ENCODE measurements at places on chromosomes 12 and 14.
A peak's percentile ranks its signal among the peaks of the same experiment; 100 is the strongest.

- no peak for DNase-seq
Measured at GRCh38 chr14:100652744-100653143, 65.5 kb upstream of the BEGAIN start.

DNA sequence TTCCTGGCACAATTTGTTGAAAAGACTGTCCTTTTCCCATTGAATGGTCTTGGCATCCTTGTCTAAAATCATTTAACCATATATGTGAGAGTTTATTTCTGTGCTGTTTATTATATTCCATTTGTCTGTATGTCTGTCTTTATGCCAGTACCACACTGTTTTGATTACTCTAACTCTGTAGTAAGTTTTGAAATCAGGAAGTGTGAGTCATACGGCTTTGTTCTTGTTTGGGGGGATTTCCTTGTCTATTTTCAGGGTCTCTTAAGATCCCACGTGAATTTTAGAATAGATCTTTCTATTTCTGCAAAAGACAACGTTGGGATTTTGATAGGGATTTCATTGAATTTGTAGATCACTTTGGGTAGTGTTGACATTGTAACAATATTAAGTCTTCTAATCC, 88.5 kb downstream of the MYRFL start:
- DNase-seq: no peak

- DNase-seq: peak; percentile 5
Measured at GRCh38 chr12:102879144-102879763, 37.8 kb downstream of the PAH start.

GRCh38 chr14:61493239-61493638, 171.9 kb downstream of the PRKCH start:
- no peak for DNase-seq

DNA sequence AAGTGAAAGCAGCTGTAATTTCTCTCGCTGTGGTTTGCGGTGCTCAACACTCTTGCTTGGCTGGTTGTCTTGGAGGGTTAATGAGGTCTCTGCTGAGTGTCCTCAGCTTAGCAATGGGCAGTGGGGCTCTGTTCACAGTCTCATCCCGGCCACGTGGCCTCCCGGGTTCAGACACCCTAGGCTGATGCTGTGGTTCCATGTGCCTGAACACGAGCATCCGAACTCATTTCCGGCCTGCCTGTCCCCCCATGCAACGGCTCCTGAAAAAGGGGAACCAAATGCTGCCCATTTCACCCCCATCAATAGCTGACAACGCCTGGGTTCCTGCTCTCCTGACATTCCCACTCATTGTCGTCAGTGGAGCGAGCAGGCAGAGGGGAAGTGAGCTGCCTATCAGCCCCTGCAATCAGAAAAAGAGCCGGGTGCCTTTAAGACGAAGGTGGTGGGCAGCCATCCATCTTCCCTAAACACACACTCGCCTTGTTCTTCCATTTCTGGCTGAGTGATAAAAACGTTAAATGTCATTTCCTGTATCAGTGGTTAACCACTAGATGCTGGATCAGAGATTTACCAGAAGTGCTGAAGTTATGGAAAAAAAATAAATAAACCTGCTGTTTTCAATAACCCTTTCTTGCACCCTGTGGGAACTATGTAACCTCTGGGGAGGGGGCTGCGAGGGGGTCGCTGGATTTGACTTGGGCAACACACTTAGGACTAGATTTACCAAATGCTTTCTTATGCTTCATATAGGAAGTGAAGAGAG, 60.3 kb upstream of the BCL2L14 start:
- peak; percentile 76 for DNase-seq

- DNase-seq: no peak
Measured at GRCh38 chr12:124509676-124510300, 57.6 kb downstream of the NCOR2 start.

DNA sequence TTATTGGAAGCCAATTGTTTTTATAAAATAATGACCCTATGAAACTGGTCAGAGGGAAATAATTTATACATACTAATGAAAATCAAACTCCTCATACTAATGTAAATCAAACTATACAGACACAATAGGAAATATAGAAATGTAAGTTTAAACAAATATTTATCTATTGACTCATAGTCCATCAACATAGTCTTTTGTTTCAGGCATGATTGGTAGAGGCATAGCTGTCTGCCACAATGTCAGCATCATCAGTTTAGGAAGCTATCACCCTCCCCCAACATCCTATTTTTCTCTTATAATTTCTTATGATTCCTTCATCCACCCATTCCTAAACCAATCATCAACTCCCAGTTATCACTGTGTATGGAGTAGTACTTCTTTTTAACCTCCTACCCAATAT, 117.7 kb downstream of the SLC38A6 start:
- DNase-seq: no peak

GRCh38 chr12:32727237-32727636, 28.5 kb downstream of the YARS2 start:
- DNase-seq: no peak

- DNase-seq: no peak
Measured at GRCh38 chr14:101873991-101874390, 90.4 kb upstream of the DYNC1H1 start.

DNA sequence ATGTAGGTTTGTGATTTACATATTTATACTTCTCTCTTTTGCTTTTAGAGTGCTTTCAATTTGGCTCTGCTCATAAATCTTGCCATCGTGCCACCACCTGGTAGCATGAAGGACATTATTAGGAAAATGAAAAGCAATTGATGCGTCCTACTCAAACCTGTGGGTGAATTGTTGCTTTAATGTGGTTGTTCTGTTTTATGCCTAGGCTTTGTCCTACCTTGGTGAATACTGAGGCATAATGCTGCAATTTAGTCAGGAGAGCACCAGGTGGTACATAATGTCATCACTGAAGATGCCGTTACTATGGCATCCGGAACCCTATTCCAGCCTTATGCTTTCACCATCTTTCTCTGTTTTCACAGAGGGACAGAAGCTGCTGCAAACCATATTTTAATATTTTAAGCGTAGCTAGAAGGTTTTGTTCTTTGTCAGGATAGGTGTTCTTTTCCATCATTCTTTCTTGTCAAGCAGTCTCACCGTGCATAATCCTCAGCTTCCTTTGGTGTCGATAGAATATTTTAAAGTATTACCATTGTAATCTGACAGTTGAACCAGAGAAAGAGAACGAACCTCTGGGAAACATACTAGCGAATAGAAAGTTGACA, 68.5 kb upstream of the PKP2 start:
- DNase-seq: no peak

DNA sequence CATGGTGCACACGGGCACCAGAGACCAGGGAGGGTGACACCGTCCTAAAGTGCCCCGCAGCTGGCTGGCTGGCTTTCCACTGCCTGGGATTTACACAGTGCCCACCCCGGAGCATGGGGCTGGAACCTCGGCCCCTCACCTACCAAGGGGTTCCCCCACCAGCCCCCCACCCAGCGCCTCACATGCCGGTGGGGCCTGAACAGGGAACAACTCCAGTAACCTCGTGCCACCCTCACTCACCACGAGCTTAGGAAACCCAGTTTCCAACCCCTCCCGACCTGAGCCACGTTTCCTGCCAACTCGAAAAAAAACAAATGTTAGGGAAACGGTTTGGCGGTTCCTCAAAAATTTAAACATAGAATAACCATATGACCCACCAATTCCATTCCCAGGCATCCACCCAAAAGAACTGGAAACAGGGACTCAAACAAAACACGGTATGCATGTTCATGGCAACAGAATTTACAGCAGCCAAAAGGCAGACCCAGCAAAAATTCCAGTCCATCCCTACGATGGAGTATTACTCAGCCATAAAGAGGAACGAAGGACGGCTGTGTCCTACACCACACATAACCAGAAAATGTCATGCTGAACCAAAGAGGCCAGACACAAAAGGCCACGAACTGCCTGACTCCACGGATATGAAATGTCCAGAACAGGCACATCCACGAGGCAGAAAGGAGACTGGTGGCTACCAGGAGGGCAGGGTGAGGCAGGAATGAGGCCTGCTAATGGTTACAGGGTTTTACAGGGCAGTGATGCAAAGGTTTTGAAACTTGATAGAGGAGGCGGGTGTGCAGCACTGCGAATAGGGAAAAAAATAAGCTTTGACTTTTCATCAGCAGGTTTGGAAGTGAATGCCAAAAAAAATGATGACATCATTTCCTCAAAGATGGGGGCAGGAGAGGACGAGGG, 68.9 kb downstream of the NCOR2 start:
- DNase-seq: no peak

DNA sequence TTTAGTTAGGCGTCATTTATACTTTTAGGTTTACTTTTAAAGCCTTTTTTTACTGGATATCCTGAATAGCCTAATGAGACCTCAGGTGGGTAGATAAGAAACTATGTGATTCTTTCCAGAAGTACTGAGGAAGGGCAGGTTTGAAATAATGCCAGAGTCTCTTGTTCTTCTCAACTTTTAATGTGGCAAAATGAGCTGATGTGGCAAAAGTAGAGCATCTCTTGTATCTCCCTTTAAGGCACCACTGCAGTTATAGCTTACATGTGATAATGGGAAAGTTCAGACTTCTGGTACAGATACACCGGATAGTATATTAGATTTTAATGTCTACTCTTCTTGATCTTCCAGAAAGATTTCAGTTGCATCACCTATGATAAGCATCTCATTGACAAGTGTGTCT, 1124.8 kb downstream of the LRFN5 start:
- no peak for DNase-seq

DNA sequence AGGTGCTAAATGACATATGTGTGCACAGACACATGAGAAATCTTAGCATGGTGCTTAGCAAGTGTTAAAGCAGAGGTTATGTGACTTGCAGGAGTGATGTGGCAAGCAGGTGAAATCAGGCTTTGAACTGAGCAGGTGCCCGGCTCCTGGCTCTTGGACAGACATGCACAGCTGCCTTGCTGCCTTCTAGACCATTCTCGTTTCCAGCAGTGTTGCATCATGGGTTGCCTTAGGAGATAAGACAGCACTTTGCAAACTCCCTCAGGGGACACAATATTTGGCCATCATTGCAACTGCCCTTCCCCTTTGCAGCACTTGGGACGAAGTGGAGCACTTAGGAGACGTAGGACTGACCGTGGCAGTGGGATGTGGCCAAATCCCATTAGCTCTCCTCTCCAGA, 17.2 kb upstream of the GSC start:
- DNase-seq: no peak

GRCh38 chr14:102241147-102241546, 63.8 kb downstream of the MOK start:
- no peak for DNase-seq

DNA sequence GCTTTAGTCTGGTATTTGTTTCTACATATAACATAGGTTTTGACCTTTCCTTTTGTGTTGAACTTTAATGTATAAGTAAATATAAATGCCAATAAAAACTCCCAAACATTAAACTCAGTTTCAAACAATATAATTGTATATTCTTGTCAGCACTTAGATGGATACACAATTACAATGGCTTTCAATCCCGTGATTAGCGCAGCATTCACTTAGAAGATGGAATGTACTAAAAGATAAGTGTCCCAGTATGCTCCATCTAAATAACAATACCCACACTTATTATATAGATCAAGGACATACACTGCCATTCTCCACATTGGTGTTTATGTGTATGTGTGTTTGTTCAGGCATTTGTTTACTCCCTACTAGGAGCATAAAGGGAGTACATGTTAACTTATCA, 193.1 kb downstream of the SOX5 start:
- DNase-seq: no peak

DNA sequence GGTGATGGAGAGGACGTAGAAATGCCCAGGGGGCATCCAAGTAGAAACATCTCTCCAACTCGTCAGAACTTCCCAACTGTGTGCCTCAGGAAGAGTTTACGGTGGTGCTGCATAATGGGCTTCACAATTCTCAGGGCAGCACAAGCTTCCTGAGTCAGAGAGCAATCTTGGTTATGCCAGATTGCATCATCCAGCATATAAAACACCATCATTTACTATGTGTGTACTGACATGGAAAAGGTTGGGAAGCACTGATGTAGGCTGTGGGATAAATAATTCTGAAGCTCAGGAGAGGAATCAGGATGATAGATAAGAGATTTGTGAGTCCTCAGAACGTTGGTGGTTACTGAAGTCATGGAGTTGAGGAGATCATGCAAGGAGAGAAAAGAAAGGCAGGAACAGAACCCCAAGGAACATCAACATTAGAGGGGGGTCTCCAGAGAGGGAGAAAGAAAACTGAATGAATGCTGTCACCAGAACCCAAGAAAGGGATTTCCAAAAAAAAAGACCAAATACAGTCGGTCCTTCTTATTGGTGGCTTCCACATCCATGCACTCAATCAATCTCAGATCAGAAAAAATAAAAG, 4.7 kb upstream of the NCKAP5L start:
- DNase-seq: no peak

- no peak for DNase-seq
Measured at GRCh38 chr12:123726962-123727361, 14.8 kb downstream of the ATP6V0A2 start.

- no peak for DNase-seq
Measured at GRCh38 chr12:49730568-49731101, 10.7 kb upstream of the TMBIM6 start.

GRCh38 chr12:83931451-83931850, 981.1 kb downstream of the SLC6A15 start:
- no peak for DNase-seq

DNA sequence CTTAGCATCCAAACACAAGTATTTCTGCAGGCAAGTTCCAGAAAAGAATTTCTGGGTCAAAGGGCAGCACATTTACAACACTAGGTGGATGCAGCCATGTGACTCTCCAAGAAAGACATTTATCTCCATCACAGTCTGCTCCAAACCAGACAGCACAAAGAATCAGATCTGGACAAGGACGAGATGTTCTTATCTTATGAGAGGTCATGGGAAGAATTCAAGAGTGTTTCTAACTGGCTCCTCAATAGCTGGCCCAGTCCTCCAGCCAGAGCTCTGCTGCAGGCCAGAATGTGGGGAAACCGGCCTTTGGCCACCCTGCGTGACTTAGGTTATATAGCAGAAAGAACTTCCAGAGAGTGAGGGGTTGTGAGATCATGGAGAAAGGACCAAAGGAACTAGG, 17.4 kb downstream of the TMEM119 start:
- no peak for DNase-seq

- DNase-seq: peak; percentile 88
Measured at GRCh38 chr12:67482751-67483661, 165.5 kb upstream of the DYRK2 start.

- DNase-seq: no peak
Measured at GRCh38 chr14:95157048-95157326, 342 bp downstream of the DICER1 start.

GRCh38 chr14:59897757-59898383, 22.1 kb upstream of the LRRC9 start:
- DNase-seq: no peak

- no peak for DNase-seq
Measured at GRCh38 chr14:32337759-32338158, 8.7 kb downstream of the AKAP6 start.

GRCh38 chr12:111193977-111194702, 174.8 kb downstream of the PHETA1 start:
- DNase-seq: no peak

GRCh38 chr12:32240162-32240561, 133.5 kb downstream of the BICD1 start:
- DNase-seq: no peak

- DNase-seq: no peak
Measured at GRCh38 chr12:53048033-53048779, 1.7 kb upstream of the TNS2 start.

GRCh38 chr12:41213107-41213506, 25.0 kb downstream of the PDZRN4 start:
- no peak for DNase-seq

All from DND-41 (cell line).